Endothelial cell (in vitro differentiated cells): ENCODE measurements at places on chromosomes 16 and 17.

DNA sequence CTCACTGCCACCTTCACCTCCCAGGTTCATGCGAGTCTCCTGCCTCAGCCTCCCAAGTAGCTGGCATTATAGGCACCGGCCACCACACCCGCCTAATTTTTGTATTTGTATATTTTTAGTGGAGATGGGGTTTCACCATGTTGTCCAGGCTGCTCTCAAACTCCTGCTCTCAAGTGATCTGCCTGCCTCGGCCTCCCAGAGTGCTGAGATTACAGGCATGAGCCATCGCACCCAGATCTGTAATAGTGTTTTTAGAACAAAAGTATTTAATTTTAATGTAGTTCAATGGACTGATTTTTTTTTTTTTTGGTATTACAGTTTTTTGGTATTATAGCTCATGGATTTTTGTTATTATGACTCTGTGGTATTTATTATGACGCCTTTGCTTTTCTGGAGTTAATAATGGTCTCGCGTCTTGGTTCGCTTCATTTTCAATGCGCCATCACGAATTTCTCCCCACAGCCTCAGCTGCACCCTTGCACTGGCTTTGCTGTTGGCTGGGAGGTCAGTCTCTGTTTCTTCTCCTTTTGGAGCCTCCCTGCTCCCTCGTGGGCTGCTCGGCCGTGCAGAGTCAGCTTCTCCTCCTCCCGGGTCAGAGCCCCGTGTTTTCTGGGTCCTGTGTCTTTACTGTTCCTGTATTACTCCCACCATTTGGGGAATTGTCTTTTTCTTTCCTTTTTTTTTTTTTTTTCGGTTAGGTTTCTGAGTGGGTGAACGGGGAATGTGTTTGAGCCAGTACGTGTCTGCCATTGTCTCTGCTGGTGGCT lies 27.2 kb downstream of the BAIAP2 start:
- DNase-seq = no peak

DNA sequence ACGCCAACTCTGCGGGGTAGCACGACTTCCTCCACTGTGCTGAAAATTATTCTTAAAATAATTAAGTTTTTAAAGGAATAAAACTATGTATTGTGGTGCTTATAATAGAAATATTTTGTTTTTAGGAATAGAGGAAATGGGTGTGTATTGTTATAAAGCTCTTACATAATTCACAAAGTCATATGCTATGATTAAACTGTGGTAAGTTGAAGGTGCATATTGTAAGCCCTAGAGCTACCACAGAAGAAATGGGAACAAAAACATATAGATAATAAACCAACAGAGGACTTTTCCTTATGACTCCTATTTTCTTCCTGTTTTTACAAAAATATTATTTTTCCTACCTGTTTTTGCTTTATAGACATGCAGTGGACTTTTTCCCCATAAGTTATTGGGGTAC lies 4.3 kb upstream of the SLFN11 start:
- DNase-seq = no peak

GRCh38 chr17:64401941-64402340 lies 11.3 kb upstream of the PECAM1 start:
- DNase-seq = no peak

DNA sequence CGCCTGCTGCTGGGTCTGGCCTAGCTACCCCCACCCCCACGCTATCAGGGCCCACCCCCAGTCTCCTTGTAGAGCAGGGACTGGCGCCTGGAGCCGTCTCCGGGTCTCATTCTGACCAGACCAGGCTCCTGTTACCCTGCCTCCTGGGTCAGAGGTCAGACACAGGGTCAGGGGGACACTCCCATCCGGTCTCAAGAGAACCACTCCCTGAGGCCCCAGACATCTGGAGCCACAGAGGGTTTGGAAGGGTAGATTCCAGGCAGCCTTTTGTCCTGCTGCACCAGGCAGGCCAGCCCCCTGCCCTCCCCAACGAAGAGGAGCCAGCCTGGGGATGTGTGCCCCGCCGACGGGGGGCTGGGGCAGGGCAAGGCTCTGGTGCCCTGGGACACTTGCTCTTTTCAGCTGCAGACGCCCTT lies 944 bp upstream of the WFIKKN1 start:
- no peak for DNase-seq

DNA sequence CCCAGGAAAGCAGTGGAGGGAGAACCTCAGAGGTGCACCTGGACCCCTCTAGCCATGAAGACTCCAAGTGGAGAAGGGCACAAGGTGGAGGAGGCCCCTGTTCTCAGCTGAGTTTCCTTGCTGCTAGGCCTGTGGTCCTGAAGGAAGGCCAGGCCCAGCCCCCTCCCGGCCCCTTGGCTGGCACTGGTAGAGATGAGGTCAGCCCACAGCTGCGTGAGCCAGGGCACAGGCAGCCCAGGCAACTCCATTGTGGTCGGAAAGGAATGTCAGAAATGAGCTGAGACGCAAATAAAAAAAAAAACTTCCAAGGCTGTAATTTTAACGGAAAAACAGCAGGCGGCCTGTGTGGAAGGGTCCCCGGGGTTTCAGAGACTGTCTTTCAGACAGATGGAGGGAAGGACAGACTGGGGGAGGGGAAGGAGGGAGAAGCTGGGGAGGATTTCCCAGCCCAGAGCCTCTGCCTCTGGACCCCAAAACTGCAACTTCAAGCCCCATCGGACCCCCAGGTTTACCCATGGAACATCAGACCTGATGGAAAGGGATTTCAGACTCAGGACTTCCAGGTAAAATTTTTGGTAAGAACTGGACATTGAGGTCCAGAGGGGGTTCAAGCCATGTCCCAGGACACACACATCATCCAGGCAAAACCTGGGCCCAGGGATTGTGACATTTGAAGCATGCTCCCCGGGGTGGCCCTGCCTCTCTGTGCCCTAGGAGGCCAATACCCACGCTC lies 25.6 kb upstream of the MRPS23 start:
- peak; percentile 79 for DNase-seq

DNA sequence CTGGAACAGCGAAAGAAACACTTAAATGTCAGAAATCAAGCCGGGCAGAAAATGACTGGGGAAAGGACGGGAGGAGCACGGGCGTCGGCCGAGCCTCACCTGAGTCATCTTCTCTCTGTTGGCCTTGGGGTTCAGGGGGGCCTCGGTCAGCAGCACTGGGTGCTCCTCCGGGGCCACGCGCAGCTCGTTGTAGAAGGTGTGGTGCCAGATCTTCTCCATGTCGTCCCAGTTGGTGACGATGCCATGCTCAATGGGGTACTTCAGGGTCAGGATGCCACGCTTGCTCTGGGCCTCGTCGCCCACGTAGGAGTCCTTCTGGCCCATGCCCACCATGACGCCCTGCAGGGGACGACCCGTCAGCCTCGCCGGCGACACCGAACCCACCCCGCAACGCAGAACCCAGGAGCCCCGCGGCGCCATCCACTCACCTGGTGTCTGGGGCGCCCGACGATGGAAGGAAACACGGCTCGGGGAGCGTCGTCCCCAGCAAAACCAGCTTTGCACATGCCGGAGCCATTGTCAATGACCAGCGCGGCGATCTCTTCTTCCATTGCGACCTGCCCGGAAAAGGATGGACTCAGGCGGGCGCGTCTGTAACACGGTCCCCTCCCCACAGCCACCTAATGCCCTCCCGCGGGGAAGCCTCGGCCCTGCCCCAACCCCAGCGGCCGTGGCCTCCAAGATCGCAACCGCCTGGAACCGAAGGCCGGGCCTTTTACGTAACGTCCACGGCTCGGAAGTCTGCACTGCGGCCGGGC lies 616 bp downstream of the ACTG1 start:
- no peak for DNase-seq
